ENCODE measurements at places on chromosomes 7 and 10.

DNA sequence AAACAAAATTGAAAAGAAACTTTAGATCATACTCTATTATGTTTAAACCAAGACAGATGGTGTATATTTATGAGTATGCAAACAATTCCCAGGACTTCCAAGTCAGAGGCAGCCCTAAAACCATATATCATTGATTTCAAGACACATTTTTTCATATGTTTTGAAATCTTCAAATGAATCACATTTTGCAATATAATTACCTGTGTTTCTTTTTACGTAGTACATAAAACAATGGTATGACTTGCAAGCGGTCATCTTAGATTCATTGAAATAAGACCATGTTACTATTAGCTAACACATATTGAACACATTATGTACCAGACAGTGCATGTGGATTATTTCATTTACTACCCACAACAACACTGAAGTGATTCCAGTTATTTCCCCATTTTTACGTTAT lies 14.9 kb downstream of the SMURF1 start:
- no peak for DNase-seq

DNA sequence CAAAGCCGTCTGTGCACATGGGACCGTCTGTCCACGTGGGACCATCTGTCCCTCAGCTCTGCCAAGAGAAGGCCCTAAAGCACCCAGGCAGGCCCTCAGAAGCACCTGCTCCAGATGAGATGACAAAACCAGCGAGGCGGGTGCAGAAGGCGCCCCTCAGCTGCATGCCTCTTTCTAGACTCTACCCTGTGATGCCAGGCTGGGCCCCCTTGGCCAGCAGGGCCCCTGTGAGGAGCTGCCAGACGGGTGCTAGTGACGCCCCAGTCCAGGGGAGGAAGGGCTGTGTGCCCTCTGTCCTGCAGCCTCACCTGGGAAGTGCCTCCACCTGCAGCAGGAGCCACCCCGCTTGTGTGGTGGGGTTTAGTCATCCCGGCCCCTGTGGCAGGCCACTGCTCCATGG lies 309.2 kb upstream of the SHH start:
- DNase-seq = no peak

DNA sequence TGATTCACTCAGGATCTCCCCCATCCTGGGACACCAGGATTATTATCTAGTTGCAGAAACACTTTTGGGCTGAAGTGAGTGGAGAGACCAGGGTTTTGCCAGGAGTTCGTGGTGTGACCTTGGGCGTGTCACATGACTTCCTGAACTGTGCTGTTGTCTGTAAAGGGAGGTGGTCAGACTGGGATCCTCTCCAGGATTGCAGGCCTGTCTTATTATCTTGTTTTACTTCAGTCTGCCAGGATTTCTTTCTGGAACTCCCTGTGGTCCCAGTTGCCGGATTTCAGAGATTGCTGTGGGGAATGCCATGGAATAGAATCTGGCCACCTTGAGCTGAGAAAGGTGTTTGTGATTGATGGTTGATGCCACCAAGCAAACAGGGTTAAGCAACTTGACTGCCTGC lies 35.8 kb downstream of the CRCP start:
- no peak for DNase-seq

- DNase-seq = no peak
Measured at GRCh38 chr10:102418622-102419268, at the start of gene PSD. Gene PSD, minus strand, starts transcription at chr10:102418785. Its CDS starts 1,747 bp downstream, at chr10:102417038.
